ENCODE measurements at places on chromosomes 4 and X.

DNA sequence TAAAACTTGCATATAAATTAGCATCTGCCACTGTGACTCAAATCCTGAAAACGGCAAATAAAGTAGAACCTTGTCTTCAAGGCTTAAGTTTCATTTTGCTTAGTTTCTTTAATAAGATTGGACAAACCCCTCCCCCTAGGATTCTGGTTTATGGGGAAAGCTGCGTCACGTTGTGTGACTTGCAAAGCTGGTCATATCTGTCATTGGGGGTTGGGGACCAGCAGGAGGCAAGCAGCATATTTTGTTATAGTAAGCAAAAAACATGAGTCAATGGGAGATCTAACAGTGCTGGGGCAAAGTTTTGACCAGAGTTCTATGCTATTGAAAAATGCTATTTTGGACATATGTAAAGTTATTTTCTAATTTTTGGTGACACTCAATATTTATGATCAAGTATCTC lies 407.3 kb downstream of the PCDH18 start:
- H3K27me3 ChIP-seq = no peaks in the 10 kb centered on the region
- H3K27ac ChIP-seq = no peak overlapping the region
- no peak for DNase-seq
- H3K4me3 ChIP-seq = peak overlapping the region; percentile 38

DNA sequence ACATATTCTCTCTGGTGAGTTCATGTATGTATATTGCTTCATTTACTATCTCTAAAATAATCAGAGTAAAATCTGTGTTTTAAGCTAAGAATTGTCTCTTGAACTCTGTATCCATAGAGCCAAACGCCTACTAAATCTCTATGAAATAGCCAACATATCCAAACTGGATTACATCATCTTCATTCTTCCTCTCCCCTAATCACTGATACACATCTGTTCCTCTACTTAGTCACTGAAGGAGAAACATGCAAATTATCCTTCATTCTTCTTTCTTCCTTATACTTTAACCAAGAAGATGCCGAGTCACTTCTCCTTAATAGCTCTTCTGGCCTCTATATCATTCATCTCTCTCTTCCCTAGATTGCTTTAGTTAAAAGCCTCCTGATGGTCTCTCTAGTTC lies 630.4 kb upstream of the FTHL17 start:
- H3K27ac ChIP-seq = no peak overlapping the region
- no peak for DNase-seq
- H3K36me3 ChIP-seq = no peaks in the 10 kb centered on the region
- H3K4me3 ChIP-seq = no peak overlapping the region
- no peaks in the 10 kb centered on the region for H3K4me1 ChIP-seq
- H3K27me3 ChIP-seq = no peaks in the 10 kb centered on the region

DNA sequence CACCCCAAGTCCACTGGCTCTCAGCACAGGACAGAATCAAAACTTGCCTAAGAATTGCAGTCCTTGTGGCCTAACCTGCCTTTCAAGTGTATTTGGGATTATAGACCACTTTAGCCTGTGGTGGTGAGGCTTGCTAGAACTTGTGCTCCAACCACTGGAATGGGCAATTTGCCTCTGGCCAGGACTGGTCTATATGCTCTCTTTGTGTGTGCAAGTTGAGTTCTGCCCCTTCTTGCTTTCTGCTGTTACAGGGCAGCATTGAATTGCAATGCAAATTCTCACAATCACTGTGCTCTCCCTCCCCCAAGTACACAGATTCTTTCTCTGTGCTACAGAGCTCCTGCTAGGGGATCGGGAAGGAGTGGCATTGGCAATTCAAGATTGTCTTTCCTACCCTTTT lies 233.6 kb upstream of the DIPK2B start:
- no peaks in the 10 kb centered on the region for H3K27me3 ChIP-seq
- H3K4me3 ChIP-seq = no peak overlapping the region
- no peaks in the 10 kb centered on the region for H3K36me3 ChIP-seq

DNA sequence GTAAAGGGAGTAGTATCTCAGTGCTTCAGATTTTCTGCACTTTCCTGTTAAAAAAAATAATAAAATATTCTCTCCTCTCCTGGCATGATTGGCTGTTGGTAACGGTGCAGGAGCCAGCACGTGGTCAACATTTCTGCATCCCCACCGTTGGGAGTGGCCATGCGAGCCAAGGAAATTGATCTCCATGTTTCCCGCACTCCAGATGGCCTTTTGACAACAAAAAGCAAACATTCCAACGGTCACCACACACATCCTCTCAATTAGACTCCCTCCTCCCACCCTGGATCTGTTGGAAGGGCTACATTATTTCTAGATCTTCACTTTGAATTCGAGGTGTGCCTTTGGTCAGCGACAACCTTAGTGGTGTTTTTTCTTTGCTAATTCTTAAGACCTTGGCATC lies 45.0 kb downstream of the STK32B start:
- no peaks in the 10 kb centered on the region for H3K36me3 ChIP-seq
- DNase-seq = no peak
- no peaks in the 10 kb centered on the region for H3K4me1 ChIP-seq

- H3K36me3 ChIP-seq = no peaks in the 10 kb centered on the region
- DNase-seq = no peak
- H3K4me3 ChIP-seq = no peak overlapping the region
- no peaks in the 10 kb centered on the region for H3K4me1 ChIP-seq
Measured at GRCh38 chr4:176300565-176300964, 19.2 kb upstream of the SPCS3 start.

DNA sequence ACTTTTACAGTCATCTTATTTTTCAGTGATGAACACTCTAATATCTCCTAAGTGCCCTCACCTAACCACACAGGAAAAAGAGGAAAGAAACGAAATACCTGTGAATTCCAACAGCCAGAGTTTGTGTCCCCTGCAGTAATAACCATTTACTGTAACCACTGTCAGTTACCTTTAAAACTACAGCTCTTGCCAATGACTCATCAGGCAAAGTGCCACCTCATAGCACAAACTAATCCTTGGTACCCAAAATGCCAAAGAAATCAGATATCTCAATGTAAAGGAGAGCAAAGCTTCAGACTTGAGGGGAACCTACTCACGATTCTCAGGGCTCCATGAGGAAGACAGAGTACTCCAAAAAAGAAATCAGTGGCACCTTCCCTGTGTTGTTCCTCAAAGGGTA lies 146.5 kb downstream of the NDST3 start:
- no peaks in the 10 kb centered on the region for H3K27me3 ChIP-seq
- no peak for DNase-seq
- H3K36me3 ChIP-seq = no peaks in the 10 kb centered on the region
- H3K4me1 ChIP-seq = no peaks in the 10 kb centered on the region
- no peak overlapping the region for H3K4me3 ChIP-seq

DNA sequence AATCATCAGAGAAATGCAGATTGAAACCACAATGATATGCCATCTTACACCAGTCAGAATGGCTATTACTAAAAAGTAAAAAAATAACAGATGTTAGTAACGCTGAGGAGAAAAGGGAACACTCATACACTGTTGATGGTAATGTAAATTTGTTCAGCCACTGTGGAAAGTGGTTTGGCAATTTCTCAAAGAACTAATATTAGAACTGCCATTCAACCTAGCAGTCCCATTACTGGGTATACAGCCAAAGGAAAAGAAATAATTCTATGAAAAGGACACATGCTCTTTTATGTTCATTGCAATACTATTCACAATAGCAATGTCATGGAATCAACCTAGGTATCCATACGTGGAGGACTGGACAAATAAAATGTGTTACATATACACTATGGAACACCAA lies 566.3 kb downstream of the STPG2 start:
- no peak overlapping the region for H3K27ac ChIP-seq
- no peak overlapping the region for H3K4me3 ChIP-seq
- no peak for DNase-seq

DNA sequence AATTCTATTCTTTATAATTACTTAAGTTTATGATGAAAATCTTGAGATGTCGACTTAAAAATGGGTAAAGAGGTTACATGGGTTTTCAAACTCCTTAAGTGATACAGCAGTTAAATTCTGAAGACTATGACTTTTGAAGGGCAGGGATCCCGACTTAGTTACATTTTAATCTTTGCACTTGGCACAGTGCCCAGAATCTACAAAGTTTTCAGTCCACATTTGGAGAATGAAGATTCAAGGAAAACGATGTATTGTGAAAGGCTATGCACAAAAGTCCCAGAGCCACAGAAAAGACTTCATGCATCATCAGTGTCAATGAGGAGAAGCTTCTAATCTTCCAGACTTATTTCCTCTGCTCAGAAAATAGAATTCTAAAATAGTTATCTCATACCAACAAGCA lies 36.3 kb upstream of the GRPR start:
- no peak overlapping the region for H3K27ac ChIP-seq
- no peaks in the 10 kb centered on the region for H3K27me3 ChIP-seq
- H3K36me3 ChIP-seq = no peaks in the 10 kb centered on the region
- H3K4me1 ChIP-seq = no peaks in the 10 kb centered on the region

DNA sequence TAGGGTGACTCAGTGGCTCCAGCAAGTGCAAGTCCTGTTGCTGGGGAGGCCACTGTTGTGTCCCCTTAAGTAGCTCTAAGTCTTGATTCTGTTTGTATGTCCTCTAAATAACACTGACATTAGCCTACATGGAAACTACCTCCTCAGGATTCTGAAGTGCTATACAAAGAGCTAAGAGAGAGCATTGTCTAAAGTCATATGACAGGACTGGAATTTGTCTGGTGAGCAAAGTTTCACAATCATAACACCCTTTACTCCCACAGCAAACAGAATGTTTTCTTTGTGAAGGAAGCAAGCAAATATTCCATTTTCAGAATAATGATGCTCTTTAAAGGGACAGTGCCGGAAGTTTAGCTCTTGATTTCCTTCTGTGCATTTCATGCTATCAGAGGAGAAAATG lies 23.4 kb upstream of the CT47A1 start:
- H3K27me3 ChIP-seq = no peaks in the 10 kb centered on the region
- no peak overlapping the region for H3K4me3 ChIP-seq
- no peak overlapping the region for H3K27ac ChIP-seq
- H3K36me3 ChIP-seq = no peaks in the 10 kb centered on the region
- H3K4me1 ChIP-seq = no peaks in the 10 kb centered on the region
- no peak for DNase-seq

- H3K4me1 ChIP-seq = no peaks in the 10 kb centered on the region
- no peak overlapping the region for H3K4me3 ChIP-seq
- no peak overlapping the region for H3K27ac ChIP-seq
- no peaks in the 10 kb centered on the region for H3K36me3 ChIP-seq
Measured at GRCh38 chrX:153320555-153321184, 897 bp downstream of the PNMA6F start.

GRCh38 chrX:43657671-43658070 lies 1.6 kb downstream of the MAOA start:
- no peaks in the 10 kb centered on the region for H3K36me3 ChIP-seq
- H3K4me1 ChIP-seq = peaks cover 7% of the 10 kb centered on the region
- DNase-seq = no peak
- H3K27ac ChIP-seq = no peak overlapping the region

- DNase-seq = no peak
- no peaks in the 10 kb centered on the region for H3K4me1 ChIP-seq
- no peaks in the 10 kb centered on the region for H3K36me3 ChIP-seq
Measured at GRCh38 chr4:81516241-81516640, 44.5 kb upstream of the RASGEF1B start.

- no peak for DNase-seq
- H3K4me1 ChIP-seq = no peaks in the 10 kb centered on the region
- H3K4me3 ChIP-seq = no peak overlapping the region
- H3K36me3 ChIP-seq = no peaks in the 10 kb centered on the region
Measured at GRCh38 chrX:101360390-101360789, 11.8 kb upstream of the TIMM8A start.

DNA sequence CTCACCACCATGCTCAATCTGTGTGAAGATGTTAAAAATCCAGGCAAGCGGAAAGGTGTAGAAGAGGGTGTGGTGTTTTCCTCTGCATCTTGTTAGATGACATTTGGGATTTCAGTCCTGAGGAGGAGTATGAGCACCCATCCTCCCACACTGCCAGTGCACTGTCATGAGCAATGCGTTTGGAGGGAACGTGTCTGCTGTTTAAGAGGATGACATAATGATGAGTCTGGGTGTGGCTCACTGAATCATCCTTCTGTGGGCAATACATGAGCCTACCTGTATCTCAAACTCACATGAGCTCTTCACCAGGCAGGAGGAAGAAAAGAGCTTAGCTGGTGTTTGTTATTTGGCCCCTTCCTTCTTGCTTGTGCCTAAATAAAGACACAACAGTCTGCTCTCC lies 67.9 kb upstream of the ARX start:
- no peaks in the 10 kb centered on the region for H3K27me3 ChIP-seq
- H3K4me3 ChIP-seq = no peak overlapping the region
- no peak overlapping the region for H3K27ac ChIP-seq
- no peak for DNase-seq
- no peaks in the 10 kb centered on the region for H3K4me1 ChIP-seq
- H3K36me3 ChIP-seq = no peaks in the 10 kb centered on the region

- H3K4me3 ChIP-seq = no peak overlapping the region
- H3K27ac ChIP-seq = no peak overlapping the region
- H3K27me3 ChIP-seq = no peaks in the 10 kb centered on the region
- peaks cover 22% of the 10 kb centered on the region for H3K4me1 ChIP-seq
Measured at GRCh38 chr4:128823025-128823661, 13.6 kb downstream of the JADE1 start.

DNA sequence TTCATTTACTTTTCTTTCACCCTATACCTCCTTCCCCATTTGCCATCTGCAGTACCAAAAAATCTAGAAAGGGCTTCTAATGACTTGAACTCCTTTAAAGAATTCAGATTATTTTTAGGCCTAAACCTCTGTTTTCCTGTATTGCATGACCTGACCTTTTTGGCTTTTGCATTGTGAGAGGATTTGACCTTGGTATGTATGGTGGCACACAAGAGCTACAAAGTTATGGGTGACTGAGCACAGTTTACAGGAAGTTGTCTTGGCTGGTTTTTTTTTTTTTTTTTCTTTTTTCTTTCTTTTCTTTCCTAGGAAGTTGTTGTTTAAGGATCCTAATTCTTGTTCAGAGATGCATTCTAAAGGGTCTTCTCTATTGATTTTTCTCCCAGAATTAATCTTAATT lies 32.0 kb upstream of the MTMR8 start:
- H3K36me3 ChIP-seq = no peaks in the 10 kb centered on the region
- H3K4me3 ChIP-seq = no peak overlapping the region
- no peaks in the 10 kb centered on the region for H3K27me3 ChIP-seq
- no peak for DNase-seq
- no peaks in the 10 kb centered on the region for H3K4me1 ChIP-seq
- no peak overlapping the region for H3K27ac ChIP-seq

DNA sequence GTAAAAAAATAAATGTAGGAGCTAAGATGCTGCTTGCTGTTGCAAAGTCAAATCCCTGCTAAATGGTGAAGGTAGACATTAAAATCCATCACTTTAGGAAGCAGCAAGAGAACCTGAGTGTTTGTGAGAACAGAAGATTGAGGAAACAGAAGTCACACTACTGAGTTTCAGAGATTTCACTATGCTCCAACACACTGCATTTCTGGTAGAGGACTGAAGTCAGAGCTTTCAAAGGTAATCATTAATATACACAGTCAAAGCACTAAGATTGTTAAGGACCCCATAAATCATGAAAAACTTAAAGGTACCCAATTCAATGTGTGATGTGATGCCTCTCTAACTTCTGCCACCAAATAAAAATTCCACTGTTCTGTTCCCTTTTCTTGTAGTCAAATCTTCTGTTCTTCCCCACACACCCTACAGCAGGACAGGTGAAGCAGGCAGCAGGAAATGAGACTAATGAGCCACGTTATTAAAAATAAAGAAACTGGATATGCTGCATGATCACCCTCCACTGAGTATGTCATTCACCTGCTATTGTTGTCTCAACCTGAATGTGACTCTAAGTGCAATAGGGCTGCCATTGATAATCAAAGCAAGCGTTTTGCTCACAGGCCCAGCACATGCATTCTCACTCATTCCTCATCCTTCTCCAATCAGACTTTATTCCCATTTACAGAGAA lies 28.9 kb upstream of the APELA start:
- no peak overlapping the region for H3K27ac ChIP-seq
- H3K27me3 ChIP-seq = no peaks in the 10 kb centered on the region
- DNase-seq = no peak

Measured in suprapubic skin (tissue), 4 donors.